ENCODE measurements at places on chromosomes 13 and 19.

DNA sequence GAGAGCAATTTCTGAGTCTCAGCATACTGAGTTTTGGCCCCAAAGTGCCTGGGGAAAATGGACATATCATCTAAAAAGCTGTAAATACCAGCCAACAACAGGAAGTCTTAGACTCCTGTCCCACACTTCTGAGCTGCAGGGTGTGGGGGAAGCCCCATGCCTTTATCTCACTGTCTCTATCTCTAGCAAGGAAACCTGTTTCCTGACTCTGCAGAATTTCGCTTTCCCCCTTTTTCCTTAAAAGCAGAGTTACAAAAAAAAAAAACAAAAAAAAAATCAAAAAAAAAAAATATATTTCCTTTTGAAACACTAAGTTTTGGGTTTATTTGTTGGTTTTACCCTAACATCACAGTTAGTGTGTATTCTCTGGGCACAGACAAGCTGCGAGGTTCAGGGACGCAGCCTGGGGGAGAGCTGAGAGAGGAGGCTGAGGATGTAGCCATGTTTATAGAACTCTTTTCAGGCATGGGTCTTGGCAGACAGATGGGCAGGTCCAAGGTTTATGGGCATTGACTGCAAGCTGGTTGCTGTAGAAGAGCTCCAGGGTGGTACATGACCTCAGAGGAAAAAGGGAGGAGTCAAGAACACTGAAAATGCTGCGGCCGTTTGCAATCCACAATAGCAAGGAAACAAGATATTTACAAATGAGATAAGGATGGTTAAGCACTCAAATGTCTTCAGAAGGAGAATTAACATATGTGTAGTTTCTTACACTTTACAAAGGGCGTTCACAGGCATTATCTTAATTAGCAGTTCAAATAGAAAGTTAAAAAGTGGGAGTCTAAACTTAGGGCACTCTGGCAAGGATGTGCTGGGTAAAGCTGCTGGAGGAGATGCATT is 4.9 kb downstream of the MBNL2 start:
- DNase-seq: peak; percentile 48

DNA sequence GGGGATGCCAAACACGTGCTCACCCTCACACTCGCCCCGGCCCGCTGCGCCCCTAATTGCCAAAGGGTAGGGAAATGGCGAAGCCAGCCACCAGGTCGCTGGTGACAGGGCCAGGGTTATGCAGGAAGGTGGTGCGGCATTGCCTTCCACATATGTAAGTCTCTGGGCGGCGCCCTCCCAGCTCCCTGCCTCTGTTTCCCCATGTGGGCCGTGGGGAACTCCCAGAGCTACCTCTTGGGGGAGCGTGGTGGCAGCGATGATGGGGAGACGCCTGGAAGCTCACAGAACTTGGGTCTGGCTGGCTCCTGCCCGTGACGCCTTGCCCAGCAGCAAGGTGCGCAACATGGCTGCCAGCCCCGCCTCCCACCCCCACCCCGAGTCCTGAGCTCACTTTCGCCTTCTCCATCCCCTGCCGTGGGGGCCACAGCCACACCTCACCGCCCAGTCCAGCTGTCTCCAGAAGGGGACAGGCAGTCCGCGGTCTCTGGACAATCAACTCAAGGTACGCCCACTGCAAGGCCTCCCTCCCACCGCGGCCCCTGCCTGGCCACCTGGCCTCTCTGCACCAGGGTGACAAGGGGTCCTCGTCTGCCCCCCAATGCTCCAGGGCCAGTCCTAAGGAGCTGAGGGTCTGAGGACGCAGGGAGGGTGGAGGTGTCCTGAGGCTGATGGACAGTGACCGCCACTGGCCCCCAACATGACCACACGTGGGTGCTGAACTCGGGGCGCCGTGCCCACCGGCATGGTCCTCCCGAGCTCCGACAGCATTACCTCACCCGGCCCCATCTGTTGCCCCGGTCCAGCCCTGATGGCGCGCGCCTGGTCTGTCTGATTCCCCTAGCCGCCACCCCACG is 6.6 kb downstream of the C19orf25 start:
- DNase-seq: no peak

DNA sequence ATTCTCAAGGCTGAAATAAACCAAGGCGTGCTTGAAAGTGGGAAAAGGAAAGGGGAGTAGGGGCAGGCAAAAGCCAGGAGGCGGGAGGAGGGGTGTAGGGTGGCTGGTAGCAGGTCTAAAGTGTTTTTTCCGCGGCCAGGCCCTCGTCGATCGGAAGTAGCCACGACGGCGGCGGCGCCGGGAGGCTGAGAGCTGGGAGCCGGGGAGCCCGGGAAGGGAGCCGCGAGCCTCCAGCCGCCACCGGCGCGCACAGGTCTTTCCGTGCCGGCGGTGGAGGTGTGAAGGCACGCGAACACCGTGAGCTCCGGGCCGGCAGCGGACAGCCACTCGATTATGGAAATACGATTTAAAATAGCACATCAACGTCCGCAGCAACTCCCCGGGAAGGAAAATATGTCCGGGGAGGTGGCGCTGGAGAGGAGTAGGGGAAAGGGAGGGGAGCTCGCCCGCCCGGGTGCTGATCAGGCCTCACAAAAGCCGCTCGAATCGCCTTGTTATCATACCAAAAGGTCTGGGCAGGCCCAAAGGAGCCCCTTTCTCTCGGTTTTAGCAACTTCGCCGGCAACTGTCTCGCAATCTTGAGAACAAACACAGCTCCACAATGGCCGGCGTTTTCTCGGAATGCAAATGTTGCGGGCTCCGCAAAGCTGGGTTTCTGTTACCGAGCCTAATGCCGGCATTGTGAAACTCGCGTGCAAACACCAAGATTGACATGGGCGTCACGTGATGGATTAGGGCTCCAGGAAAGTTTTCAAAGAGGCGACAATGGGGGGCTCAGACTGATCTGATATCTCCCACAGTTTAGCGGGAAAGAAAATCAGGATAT is 2.9 kb upstream of the PCDH8 start:
- DNase-seq: no peak

- no peak for DNase-seq
Measured at GRCh38 chr19:31818798-31819105, 469.5 kb upstream of the TSHZ3 start.

DNA sequence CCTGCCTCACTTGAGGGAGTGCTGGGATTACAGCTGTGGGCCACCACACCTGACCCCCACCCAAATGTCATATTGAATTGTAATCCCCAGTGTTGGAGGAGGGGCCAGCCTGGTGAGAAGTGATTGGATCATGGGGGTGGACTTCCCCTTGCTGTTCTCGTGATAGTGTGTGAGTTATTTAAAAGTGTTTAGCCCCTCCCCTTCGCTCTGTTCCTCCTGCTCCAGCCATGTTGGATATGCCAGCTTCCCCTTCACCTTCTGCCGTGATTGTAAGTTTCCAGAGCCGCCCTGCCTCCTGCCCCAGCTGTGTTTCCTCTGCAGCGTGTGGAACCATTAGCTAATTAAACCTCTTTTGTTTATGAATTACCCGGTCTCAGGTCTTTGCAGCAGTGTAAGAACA is 13.7 kb downstream of the CHAMP1 start:
- no peak for DNase-seq

DNA sequence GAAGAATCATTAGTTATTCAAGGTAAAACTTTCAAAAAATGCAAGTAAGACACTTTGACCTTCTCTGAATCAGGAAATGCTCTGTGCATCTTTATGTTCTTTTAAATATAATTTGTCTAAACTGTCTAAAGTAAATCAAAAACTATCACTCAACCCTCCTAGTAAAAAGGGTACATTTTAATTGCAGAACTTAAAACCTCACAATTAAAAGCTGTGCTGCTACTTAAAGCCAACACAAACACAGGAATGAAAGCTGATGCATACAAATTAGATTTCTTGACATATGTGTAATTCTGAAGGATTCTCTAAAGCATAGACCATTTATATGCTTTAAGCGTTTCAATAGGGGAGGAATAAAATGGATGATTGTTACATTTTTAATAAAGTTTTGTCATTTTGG is 58.3 kb downstream of the DACH1 start:
- no peak for DNase-seq

DNA sequence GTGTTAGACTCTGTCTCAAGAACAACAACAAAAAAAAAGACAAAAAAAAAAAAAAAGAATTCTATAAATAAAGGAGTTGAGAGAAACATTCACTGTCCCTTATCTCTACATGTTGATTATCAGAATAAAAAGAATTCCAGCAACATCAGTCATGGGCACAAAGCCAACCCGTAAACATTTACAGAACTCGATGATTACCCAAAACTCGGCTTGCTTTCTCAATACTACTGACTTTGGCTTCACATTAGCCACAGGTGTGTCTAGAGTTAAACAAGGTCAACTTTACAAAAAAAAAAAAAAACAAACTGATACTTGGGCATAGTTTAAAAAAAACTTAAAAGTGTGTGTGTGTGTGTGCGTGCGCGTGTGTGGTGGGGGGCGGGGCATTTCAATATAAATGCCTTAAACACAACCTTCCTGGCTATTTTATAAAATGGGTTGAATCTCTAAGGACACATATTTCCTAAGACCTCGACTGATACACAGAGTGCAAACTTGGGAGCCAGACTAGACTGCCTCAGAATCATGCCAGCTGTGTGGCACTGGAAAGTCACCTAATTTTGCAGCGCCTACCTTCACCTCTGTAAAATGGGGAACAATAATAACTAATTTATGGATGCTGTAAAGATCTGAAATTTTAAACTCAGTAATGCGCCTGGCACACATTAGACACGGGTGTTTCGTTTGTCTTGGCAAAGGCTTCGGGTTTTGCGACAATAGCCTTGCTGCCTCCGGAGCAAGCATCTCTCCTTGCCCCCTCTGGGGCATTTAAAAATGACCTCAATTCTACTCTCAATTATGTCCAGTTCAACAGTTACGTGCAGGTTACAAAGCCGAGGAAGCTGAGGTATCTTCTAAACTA is 922 bp downstream of the EBPL start:
- DNase-seq: no peak

GRCh38 chr19:11580116-11580515 is 2.7 kb upstream of the ACP5 start:
- no peak for DNase-seq

GRCh38 chr13:44629465-44630183 is 53.5 kb upstream of the TSC22D1 start:
- DNase-seq: no peak

DNA sequence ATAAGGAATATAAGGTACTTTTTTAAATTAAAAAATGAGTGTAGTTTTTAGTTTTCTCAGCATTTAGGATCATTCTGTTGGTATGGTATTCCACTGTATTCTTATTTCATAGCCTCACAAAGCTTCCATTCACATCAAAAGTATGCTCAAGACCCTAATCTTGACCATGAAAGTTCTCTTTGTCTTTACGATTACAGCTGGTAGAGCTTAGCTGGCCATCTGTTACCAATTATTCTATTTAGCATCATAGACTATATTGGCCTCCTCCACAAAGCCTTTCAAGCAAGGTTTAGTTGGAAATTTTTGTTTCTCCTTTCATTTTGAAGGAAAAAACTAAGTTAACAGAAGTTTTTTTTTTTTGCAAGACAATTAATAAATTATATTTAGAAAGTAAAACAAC is 245.1 kb downstream of the KCTD12 start:
- no peak for DNase-seq

GRCh38 chr19:32201636-32202051 is 143.8 kb upstream of the ZNF507 start:
- no peak for DNase-seq

DNA sequence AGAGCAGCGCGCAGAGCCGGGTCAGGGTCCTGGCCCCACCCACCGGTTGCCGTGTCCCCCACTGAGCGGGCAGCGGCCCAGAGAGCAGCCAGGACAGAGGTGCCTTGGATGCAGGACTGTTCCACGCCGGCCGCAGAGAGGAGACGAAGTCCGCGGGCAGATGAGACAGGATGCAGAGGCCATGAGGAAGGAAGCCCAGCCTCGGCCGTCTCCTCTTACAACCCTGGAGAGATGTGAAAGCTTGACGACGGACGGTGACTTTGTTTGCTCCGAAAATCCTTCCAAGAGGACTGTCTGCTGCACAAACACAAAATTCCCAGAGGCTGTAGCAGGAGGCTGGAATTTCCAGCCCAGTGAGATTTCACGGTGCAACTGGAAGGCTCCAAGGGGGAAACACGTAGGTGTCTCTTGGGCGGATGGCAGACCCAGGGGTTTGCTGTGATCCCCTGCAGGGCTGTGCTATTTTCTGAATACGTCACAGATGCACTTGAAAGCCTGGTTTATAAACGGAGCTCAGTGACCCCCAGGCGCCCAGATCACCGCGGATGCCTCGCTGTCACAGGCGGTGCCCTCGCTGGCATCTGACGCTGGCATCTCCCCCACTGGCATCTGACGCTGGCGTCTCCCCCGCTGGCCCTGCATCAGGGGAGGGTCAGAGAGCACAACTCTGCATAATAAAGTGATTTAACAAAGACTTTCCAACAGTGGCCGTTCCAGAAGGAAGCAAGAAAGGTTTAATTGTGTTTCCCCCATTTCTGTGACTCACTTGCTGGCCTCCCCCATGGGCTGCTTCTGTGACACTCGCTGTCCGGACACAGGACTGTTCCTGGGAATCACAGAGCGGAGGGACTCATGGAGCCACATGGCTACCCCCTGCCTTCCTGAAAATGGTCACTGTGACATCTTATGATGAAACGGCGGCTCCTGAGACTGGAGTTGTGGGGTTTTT is 62.0 kb upstream of the C13orf46 start:
- DNase-seq: no peak

GRCh38 chr13:95741584-95742563 is 64.9 kb downstream of the DNAJC3 start:
- no peak for DNase-seq

- no peak for DNase-seq
Measured at GRCh38 chr19:55032170-55032800, 5.8 kb downstream of the GP6 start.

DNA sequence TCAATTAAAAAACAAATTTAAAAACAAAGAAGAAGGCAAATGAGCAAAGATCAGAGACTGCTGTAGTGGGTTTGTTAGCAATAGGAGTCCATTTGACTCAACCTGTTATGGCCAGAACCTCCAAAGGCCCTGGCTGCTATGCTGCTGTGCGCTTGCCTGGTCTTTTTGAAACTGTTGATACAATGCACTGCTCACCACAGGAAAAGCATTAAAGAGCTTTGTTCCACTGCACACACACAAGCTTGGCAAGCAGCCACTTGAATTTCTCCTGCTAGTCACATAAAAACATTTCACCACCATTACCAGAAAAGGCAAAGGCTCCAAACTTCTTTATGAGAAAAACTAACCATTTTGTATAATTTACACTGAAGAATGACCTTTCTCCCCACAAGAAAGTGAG is 132.2 kb downstream of the FREM2 start:
- DNase-seq: no peak

- no peak for DNase-seq
Measured at GRCh38 chr19:50932018-50932689, 20.7 kb downstream of the KLK5 start.

All from CD4-positive, alpha-beta T cell treated with Interleukin-15 for 1 hour (primary cell).